ENCODE measurements at places on chromosomes 12 and 14. TPM values are rescaled to one million over a fixed set of nuclear protein-coding genes. Genes with fewer than 3 reads are reported as not detected.

GRCh38 chr14:96639550-96639949 lies 137.4 kb downstream of the PAPOLA start:
- DNase-seq = no peak

GRCh38 chr14:85074955-85075354 lies 455.0 kb upstream of the FLRT2 start:
- no peak for DNase-seq

The SERPINA9 gene
- 8.9 TPM for polyA plus RNA-seq

DNA sequence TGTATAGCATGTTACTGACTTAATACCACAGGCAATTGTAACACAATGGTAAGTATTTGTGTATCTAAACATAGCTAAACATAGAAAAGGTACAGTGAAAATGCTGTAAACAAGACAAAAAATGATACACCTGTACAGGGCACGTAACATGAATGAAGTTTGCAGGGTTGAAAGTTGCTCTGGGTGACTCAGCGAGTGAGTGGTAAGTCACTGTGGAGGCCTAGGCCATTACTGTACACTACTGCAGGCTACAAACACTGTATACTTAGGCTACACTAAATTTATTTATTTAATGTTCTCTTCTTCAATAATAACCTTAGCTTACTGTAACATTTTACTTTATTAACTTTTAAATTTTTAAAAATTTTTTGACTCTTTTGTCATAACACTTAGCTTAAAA lies 158.4 kb downstream of the IPO8 start:
- no peak for DNase-seq

GRCh38 chr12:75812271-75813018 lies 219.1 kb downstream of the PHLDA1 start:
- no peak for DNase-seq

DNA sequence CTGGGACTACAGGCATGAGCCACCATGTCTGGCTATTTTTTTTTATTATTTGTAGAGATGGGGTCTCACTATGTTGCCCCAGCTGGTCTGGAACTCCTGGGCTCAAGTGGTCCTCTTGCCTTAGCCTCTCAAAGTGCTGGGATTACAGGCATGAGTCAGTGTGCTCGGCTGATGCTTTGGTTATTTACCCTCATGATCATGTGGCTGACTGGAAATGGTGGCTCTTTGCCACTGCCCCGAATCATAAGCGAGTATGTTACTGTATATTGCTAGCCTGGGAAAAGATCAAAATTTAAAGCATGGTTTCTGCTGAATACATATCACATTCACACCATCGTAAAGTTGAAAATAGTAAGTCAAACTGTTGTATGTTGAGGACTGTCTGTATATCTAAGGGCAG lies 101.1 kb downstream of the RGS6 start:
- DNase-seq = no peak

- peak; percentile 31 for DNase-seq
Measured at GRCh38 chr12:120724720-120725119, 906 bp upstream of the ACADS start.

DNA sequence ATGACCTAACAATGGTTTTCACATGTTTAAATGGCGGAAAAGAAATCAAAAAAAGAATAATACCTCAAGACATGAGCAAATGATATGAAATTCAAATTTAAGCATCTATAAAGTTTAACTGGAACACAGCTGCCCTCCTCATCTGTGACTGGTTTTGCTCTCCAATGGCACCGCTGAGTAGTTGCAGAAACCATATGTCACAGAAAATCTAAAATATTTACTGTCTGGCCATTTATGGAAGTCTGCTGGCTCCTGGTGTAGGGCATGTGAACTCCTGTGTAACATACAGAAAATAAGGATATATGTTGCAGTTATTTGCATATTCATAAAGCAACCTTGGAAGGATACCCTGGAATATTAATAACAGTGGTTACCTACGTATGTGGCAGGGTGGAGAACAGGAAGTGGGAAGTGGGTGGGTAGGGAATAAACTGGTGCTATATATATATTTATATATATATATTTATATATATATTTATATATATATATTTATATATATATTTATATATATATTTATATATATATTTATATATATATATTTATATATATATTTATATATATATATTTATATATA lies 48.4 kb downstream of the LTBP2 start:
- no peak for DNase-seq

DNA sequence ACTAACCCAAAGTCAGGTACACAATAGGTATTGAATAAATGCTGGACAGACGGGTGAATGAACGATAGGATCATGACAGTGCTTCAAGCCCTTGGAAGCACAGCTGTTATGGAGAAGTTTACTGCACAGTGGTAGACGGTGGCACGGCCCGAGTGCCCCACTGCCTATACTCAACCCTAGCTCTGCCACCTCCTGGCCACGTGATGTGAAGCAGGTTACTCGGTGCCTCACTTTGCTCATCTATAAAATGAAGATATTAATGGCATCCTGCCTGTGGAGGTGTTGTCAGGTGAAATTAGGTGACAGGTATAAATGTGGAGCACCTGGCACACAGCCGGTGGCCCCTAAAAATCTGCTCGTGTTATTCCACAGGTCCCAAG lies 5.8 kb downstream of the ASB2 start:
- DNase-seq = peak; percentile 91

GRCh38 chr12:84779169-84779568 lies 133.4 kb downstream of the SLC6A15 start:
- DNase-seq = no peak

GRCh38 chr12:127271776-127272175 lies 995.2 kb upstream of the TMEM132C start:
- DNase-seq = no peak

- no peak for DNase-seq
Measured at GRCh38 chr12:30874455-30875321, 51.9 kb upstream of the TSPAN11 start.

- no peak for DNase-seq
Measured at GRCh38 chr12:102468261-102468915, 12.0 kb downstream of the IGF1 start.

The SERPINA10 gene
- polyA plus RNA-seq = not detected

GRCh38 chr12:96107236-96107635 lies 71.8 kb upstream of the LTA4H start:
- no peak for DNase-seq

DNA sequence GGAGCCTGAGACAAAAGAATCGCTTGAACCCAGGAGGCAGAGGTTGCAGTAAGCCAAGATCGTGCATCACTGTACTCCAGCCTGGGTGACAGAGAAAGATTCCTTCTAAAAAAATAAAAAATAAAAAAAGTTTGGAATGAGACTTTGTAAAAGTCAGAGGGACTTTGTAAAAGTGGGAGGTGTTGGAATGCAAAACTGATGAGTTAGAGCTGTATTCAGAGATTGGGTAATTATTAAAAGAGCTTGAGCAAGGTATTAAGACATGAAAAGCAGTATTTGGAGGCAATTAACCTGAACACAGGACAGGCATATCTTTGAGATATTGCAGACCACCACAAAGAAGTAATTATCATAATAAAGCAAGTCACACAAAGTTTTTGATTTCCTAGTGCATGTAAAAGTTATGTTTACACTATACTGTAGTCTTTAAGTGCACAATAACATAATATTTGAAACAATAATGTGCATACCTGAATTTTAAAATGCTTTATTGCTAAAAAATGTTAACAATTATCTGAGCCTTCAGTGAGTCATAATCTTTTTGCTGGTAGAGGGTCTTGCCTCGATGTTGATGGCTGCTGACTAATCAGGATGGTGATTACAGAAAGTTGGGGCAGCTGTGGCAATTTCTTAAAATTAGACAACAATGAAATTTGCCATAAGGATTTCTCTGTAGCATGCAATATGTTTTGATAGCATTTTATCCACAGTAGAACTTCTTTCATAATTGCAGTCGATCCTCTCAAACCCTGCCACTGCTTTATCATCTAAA lies 33.1 kb downstream of the PHLDA1 start:
- DNase-seq = no peak

The TRPV4 gene
- 1.1 TPM for polyA plus RNA-seq

DNA sequence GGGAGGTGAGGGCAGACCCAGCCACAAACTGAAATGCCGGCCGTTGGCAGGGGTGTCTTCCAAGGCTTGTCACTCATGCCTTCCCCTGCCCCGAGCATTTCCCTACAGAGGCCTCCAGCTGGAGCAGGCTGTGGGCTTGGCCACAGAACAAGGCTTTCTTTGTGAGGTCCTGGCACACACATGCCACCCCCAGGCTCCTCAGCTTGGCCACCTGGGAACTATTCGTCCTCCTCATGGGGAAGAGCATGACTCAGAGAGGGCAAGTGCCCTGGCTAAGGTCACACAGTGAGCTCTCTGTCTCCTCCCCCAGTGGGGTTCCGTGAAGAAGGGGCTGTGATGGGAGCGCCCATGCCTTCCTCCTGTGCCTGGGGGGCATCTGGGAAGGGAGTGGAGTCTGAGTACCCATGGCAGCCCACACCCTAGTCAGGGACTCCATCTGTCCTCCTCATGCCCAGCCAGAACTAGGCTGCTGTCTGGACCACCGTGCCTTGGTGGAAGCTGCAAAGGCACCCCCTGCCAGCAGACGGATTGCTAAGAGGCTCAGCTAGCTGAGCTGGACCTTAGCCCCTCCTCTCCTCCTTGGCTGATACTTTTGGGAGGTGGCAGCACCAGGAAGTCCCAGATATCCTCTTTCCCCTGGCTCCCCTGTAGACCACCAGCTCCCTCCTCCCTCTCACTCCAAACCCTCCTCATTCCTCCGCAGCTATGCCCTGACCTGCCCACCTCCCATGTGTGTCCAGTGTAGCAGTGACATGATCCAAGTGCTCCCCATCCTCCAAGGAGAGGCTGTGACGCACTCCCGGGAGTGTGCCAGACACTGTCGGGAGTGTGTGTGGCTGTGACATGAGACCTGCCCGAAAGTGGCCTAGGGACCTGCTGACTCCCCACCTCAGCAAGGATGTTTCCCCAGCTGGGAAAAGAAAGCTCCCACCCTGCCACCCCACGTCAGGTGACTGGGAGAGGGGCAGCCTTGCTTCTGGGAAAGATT lies 21.4 kb downstream of the ABCB9 start:
- no peak for DNase-seq

The FAM181A gene
- polyA plus RNA-seq = not detected

DNA sequence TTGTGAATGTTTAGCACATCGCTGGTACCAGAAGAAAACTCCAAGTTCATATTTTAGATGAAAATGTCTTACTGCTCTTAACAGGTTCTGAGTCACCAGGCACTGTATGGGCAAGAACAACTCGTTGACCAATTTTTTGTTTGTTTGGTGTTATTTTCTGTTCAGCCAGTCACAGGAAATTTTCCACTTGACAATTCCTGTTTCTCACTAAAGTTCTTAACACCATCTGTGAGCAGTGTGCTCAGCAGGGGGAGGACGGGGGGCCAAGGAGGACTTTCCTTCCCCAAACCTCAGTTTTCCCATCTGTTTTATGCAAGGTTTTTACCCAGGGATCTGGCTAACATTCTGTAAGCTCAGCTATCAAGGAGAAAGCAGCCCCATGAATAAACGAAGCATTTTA lies 3.0 kb downstream of the NUAK1 start:
- no peak for DNase-seq

GRCh38 chr14:74637178-74637550 lies 25.1 kb upstream of the LTBP2 start:
- DNase-seq = peak; percentile 42

- DNase-seq = peak; percentile 51
Measured at GRCh38 chr14:94689985-94690400, 77.8 kb downstream of the SERPINA3 start.
